ENCODE measurements at places on chromosomes 1 and 21. TPM values are rescaled to one million over a fixed set of nuclear protein-coding genes. Genes with fewer than 3 reads are reported as not detected.

Gene USF1
- total RNA-seq: 121 TPM

Gene NR0B2
- not detected for total RNA-seq

Gene LINGO4
- not detected for total RNA-seq

Gene POU3F1
- total RNA-seq: 5.9 TPM

Gene KCNT2
- 49.8 TPM for total RNA-seq

Gene NCDN
- total RNA-seq: 79.5 TPM

Gene SIPA1L2
- 72.0 TPM for total RNA-seq

Gene IGSF21
- 66.0 TPM for total RNA-seq

Gene RRP1B
- 23.5 TPM for total RNA-seq

Gene LRRC53
- not detected for total RNA-seq

Gene KCND3
- total RNA-seq: 17.5 TPM
